ENCODE measurements at places on chromosomes 6 and 20. TPM values are rescaled to one million over a fixed set of nuclear protein-coding genes. Genes with fewer than 3 reads are reported as not detected.

DNA sequence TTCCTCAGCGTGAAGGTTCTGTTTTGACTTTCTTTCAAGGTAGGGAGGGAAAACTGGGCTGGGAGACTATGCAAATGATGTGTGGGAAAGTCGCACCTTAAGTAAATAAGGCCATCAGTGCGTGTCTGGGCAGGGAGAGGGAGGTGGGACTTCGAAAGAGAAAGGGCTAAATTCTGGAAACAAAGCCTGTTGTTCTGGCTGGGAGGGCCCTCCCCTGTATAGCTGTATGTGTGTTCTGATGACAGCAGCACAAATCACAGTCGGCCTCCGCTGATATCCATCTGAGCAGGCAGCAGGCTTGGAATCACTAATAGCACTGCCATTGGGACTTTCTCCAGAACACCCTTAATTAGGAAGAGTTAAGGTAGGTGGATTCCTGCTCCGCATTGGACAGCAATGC is 19.2 kb downstream of the JAG1 start:
- H3K4me3 ChIP-seq = no peak overlapping the region
- H3K27me3 ChIP-seq = peaks cover 23% of the 10 kb centered on the region
- no peak for DNase-seq
- no peaks in the 10 kb centered on the region for H3K36me3 ChIP-seq
- H3K4me1 ChIP-seq = no peaks in the 10 kb centered on the region

- DNase-seq = no peak
- no peak overlapping the region for H3K27ac ChIP-seq
- peaks cover 2% of the 10 kb centered on the region for H3K27me3 ChIP-seq
- H3K4me1 ChIP-seq = peaks cover 4% of the 10 kb centered on the region
- H3K36me3 ChIP-seq = no peaks in the 10 kb centered on the region
Measured at GRCh38 chr6:12656906-12657305, 59.7 kb upstream of the PHACTR1 start.

GRCh38 chr6:108806171-108806570 is 42.1 kb upstream of the ARMC2 start:
- no peak overlapping the region for H3K4me3 ChIP-seq
- H3K27me3 ChIP-seq = no peaks in the 10 kb centered on the region
- H3K4me1 ChIP-seq = no peaks in the 10 kb centered on the region
- no peak for DNase-seq

DNA sequence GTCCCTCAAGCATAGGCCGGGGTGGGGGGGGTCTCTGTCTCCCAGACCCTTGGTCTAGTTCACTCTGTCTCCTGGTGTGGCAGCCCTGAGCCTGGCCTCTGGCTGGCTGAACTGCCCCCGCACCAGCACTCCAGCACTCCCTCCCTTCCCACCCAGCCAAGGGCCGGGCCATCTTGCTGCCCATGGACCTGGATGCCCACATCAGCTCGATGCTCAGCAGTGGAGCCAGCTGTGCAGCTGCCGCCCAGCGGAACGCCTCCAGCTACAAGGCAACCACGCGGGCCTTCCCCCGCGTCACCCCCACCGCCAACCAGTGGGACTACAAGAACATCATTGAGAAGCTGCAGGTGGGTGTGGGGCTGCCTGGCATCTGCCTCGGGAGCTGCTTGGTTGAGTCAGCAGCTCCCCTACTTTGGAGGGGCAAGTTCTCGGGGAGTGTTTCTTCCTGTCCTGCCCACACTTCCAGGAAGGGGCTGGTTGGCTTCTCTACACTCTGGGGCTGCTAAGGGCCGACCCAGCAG is 28.4 kb downstream of the UQCC2 start:
- no peak overlapping the region for H3K4me3 ChIP-seq
- DNase-seq = peak; percentile 73
- peak overlapping the region; percentile 80 for H3K27ac ChIP-seq
- peaks cover 15% of the 10 kb centered on the region for H3K4me1 ChIP-seq
- H3K36me3 ChIP-seq = peaks cover 58% of the 10 kb centered on the region

GRCh38 chr6:97081010-97081590 is 156.6 kb downstream of the KLHL32 start:
- no peak overlapping the region for H3K27ac ChIP-seq
- H3K4me1 ChIP-seq = peaks cover 6% of the 10 kb centered on the region
- H3K36me3 ChIP-seq = no peaks in the 10 kb centered on the region
- no peak overlapping the region for H3K4me3 ChIP-seq
- no peaks in the 10 kb centered on the region for H3K27me3 ChIP-seq

DNA sequence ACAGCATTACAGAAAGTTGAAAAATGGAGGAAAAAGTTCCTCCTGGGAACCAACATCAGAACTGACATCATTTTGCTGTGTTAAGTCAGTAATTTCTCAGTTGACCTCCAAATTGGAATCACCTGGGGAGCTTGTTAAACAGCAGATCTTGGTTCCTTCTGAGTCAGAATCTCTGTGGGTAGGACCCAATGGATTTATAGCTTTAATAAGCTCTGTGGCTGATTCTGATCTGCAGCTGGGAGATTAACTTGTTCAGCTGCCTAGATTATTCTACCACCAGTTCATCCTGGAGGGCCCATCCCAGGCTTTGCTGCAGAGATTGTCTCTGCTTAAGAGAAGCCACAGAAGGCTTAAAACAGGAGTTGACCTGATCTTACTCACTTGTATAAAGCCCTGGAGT is 90.7 kb upstream of the POPDC3 start:
- H3K4me1 ChIP-seq = no peaks in the 10 kb centered on the region
- no peak overlapping the region for H3K27ac ChIP-seq
- H3K36me3 ChIP-seq = peaks cover 4% of the 10 kb centered on the region
- no peak for DNase-seq
- H3K4me3 ChIP-seq = no peak overlapping the region
- H3K27me3 ChIP-seq = no peaks in the 10 kb centered on the region

- H3K27me3 ChIP-seq = peaks cover 21% of the 10 kb centered on the region
- H3K27ac ChIP-seq = no peak overlapping the region
- H3K4me3 ChIP-seq = no peak overlapping the region
- no peaks in the 10 kb centered on the region for H3K36me3 ChIP-seq
Measured at GRCh38 chr6:112235956-112236355, 18.4 kb downstream of the LAMA4 start.

GRCh38 chr6:128259730-128260685 is 260.4 kb downstream of the PTPRK start:
- peaks cover 22% of the 10 kb centered on the region for H3K4me1 ChIP-seq
- no peak overlapping the region for H3K27ac ChIP-seq
- H3K4me3 ChIP-seq = peak overlapping the region; percentile 14
- no peaks in the 10 kb centered on the region for H3K27me3 ChIP-seq
- peaks cover 6% of the 10 kb centered on the region for H3K36me3 ChIP-seq
- no peak for DNase-seq

DNA sequence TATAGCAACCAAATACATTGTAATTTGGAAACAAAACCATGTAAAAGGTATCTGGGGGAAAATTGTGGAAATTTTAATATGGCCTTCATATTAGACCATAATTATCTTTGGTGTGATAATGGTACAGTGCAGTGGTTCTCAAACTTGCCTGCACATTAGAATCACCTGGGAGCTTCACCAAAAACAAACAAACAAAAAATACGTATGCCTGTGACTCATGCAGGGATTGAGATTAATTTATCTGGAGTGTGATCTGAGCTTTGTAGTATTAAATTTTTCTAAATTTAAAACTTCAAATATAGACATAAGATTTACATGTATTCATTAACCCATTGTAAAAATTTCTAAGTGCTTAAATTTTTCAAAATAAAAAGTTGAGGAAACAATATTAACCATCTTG is 31.5 kb downstream of the ARHGAP18 start:
- no peak overlapping the region for H3K27ac ChIP-seq
- no peaks in the 10 kb centered on the region for H3K27me3 ChIP-seq
- H3K4me1 ChIP-seq = peaks cover 17% of the 10 kb centered on the region
- DNase-seq = no peak

DNA sequence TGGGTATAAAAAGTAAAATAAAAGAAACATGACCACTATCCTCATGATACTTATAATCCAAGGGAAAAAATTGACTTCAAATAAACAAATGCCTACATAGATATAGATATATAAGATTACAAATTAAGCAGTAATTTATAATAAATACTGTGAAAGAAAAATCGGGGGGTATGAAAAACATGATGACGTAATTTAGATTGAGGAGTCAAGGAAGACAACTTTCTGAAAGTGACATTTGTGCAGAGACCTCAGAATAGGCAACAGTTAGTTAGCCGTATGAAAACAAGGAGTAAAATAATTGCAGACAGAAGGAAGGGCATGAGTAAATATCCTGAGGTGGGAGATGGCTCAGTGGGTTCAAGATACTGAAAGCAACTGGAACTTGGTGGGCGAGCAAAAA is 28.2 kb upstream of the RAB23 start:
- H3K36me3 ChIP-seq = no peaks in the 10 kb centered on the region
- H3K27me3 ChIP-seq = no peaks in the 10 kb centered on the region
- DNase-seq = no peak

GRCh38 chr6:35370785-35371493 is 28.6 kb downstream of the PPARD start:
- peak overlapping the region; percentile 91 for H3K27ac ChIP-seq
- peaks cover 55% of the 10 kb centered on the region for H3K4me1 ChIP-seq
- no peaks in the 10 kb centered on the region for H3K27me3 ChIP-seq
- H3K36me3 ChIP-seq = peaks cover 2% of the 10 kb centered on the region

GRCh38 chr6:38218235-38218634 is 398.7 kb downstream of the ZFAND3 start:
- DNase-seq = no peak
- H3K4me3 ChIP-seq = no peak overlapping the region
- no peaks in the 10 kb centered on the region for H3K27me3 ChIP-seq
- no peak overlapping the region for H3K27ac ChIP-seq
- H3K36me3 ChIP-seq = peaks cover 2% of the 10 kb centered on the region
- H3K4me1 ChIP-seq = peaks cover 4% of the 10 kb centered on the region

- no peaks in the 10 kb centered on the region for H3K27me3 ChIP-seq
- peaks cover 35% of the 10 kb centered on the region for H3K4me1 ChIP-seq
- H3K27ac ChIP-seq = no peak overlapping the region
Measured at GRCh38 chr6:134984821-134985220, 34.9 kb upstream of the ALDH8A1 start.

GRCh38 chr6:111551521-111552231 is 54.0 kb downstream of the TRAF3IP2 start:
- H3K4me1 ChIP-seq = no peaks in the 10 kb centered on the region
- no peak overlapping the region for H3K27ac ChIP-seq
- H3K27me3 ChIP-seq = no peaks in the 10 kb centered on the region
- H3K4me3 ChIP-seq = no peak overlapping the region

GRCh38 chr6:34129753-34130152 is 16.1 kb downstream of the GRM4 start:
- H3K4me3 ChIP-seq = no peak overlapping the region
- no peaks in the 10 kb centered on the region for H3K4me1 ChIP-seq
- DNase-seq = no peak
- H3K36me3 ChIP-seq = no peaks in the 10 kb centered on the region
- peaks cover 40% of the 10 kb centered on the region for H3K27me3 ChIP-seq

- no peak overlapping the region for H3K4me3 ChIP-seq
- no peak overlapping the region for H3K27ac ChIP-seq
- H3K36me3 ChIP-seq = peaks cover 32% of the 10 kb centered on the region
Measured at GRCh38 chr6:5438922-5439584, 177.7 kb downstream of the FARS2 start.

RGS17 gene
- total RNA-seq = not detected

CUL9 gene
- 37.8 TPM for total RNA-seq

RAB44 gene
- total RNA-seq = 0.05 TPM

MRAP2 gene
- total RNA-seq = not detected

DLK2 gene
- 1.6 TPM for total RNA-seq

HLA-DMB gene
- total RNA-seq = 1.9 TPM

TGM3 gene
- not detected for total RNA-seq

PRDM13 gene
- total RNA-seq = not detected

MYBL2 gene
- total RNA-seq = 80.3 TPM

COMMD7 gene
- total RNA-seq = 39.6 TPM
